ENCODE measurements at places on chromosomes 4 and X. TPM values are rescaled to one million over a fixed set of nuclear protein-coding genes. Genes with fewer than 3 reads are reported as not detected.

Gene CFAP47
- 0.02 TPM for total RNA-seq

Gene PABPC5
- not detected for total RNA-seq

Gene HSFX4
- not detected for total RNA-seq

Gene MAGEA1
- not detected for total RNA-seq

Gene GSX2
- total RNA-seq, result not detected

Gene CCNB3
- 0.60 TPM for total RNA-seq

Gene ESX1
- 0.05 TPM for total RNA-seq

Gene PGAM4
- total RNA-seq, result 0.17 TPM

Gene AFF2
- not detected for total RNA-seq

Gene RAB33A
- total RNA-seq, result 0.25 TPM

Gene EVC
- total RNA-seq, result 15.3 TPM

Gene MGARP
- 0.85 TPM for total RNA-seq

Gene SERPINA7
- not detected for total RNA-seq

Gene ANXA3
- 59.6 TPM for total RNA-seq

Gene DMP1
- total RNA-seq, result 0.03 TPM

Gene NR3C2
- not detected for total RNA-seq

Gene LRCH2
- total RNA-seq, result 0.01 TPM

Gene VMA21
- total RNA-seq, result 27.3 TPM

Gene CT45A10
- total RNA-seq, result 0.23 TPM

Gene SPANXB1
- 2.6 TPM for total RNA-seq

Gene CEP44
- 5.6 TPM for total RNA-seq

Gene P2RY8
- total RNA-seq, result not detected

Gene FAM47A
- total RNA-seq, result not detected

Gene GPM6B
- total RNA-seq, result not detected

Gene MAGEA2
- total RNA-seq, result 0.07 TPM

Gene PFKFB1
- not detected for total RNA-seq

Gene FAM90A26
- not detected for total RNA-seq

Gene PCYT1B
- not detected for total RNA-seq

Gene TMEM144
- total RNA-seq, result 4.6 TPM

Gene HAUS7
- 57.6 TPM for total RNA-seq

Measured in A549 treated with DMSO at 1 μM for 4 hours (cell line).